ENCODE measurements at places on chromosomes 13 and 19. TPM values are rescaled to one million over a fixed set of nuclear protein-coding genes. Genes with fewer than 3 reads are reported as not detected.

- no peak for DNase-seq
Observed at GRCh38 chr13:66700117-66700601, 530.0 kb downstream of the PCDH9 start.

PBX4 gene
- 50.1 TPM for total RNA-seq

DNA sequence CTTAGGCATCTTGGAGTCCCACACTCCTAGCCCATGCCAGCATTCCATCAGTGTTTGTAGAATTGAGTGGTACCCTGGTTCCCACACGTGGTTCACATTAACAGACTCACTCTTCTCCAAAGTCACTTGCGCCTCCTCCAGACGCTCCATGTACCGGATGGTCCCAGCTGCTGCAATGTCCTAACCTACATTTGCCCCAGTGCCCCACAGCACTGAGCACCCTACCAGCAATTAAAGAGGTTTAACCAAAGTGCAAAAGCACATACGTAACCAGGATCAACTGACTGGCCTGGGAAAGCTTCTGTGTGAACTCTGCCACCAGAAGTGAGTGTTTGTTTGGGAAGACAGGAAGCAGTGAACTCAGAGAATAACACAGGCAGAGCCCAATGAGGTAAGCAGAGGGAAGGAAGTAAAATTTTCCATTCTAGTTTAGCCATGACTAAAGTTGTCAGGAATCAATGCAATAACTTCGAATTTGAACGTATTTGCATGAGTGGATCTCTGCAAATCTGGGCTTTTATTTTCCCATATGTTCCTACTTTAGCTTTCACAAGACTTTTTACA is 7.3 kb upstream of the MEDAG start:
- no peak for DNase-seq

DNA sequence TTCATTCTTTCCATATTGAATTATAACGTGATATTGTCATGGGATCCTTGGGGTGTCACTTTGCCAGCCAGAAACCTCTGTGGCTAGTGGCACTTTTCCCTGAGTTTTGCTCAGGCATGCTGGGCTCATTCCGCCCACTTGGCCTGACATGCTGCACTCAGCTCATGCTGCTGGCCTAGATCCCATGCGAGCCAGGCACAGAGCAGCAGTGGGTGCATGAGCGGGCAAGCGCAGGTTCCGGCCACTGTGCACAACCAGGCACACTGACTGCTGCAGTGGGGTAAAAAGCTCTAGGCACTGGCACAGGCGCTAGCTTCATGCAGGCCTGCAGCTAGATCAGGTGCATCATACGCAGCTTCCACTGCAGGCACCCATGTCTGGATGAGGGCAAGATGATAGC is 221.2 kb downstream of the MAB21L1 start:
- DNase-seq, result no peak

GRCh38 chr13:54750521-54750920 is 1721.9 kb downstream of the OLFM4 start:
- no peak for DNase-seq

SERPINE3 gene
- total RNA-seq, result not detected

CRB3 gene
- total RNA-seq, result 9.4 TPM

GRCh38 chr19:2602391-2603181 is 99.9 kb downstream of the GNG7 start:
- no peak for DNase-seq

TDRD3 gene
- 22.4 TPM for total RNA-seq

CCL25 gene
- not detected for total RNA-seq

GRCh38 chr13:98772794-98773452 is 20.5 kb upstream of the SLC15A1 start:
- no peak for DNase-seq

- DNase-seq, result no peak
Observed at GRCh38 chr19:10752237-10752912, 34.5 kb downstream of the DNM2 start.
